ENCODE measurements at places on chromosomes 11 and 22.

DNA sequence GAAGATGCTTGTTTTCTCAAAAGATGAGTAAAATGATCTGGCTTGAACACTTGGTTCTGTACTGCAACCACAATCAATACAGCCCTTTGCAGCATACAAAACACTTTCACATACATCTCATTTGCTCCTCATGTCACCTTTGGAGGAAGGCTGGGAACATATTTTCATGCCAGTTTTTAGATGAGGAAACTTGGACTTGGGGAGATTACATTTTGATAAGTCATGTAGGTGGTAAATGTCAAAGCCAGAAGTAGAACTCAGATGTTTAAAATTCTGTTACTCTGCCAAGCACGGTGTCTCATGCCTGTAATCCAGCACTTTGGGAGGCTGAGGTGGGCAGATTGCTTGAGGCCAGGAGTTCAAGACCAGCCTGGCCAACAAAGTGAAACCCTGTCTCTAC lies 121.8 kb downstream of the MICAL2 start:
- DNase-seq, result no peak
- no peak overlapping the region for H3K27ac ChIP-seq
- no peaks in the 10 kb centered on the region for H3K36me3 ChIP-seq
- no peaks in the 10 kb centered on the region for H3K27me3 ChIP-seq
- H3K4me1 ChIP-seq, result no peaks in the 10 kb centered on the region
- H3K4me3 ChIP-seq, result no peak overlapping the region

DNA sequence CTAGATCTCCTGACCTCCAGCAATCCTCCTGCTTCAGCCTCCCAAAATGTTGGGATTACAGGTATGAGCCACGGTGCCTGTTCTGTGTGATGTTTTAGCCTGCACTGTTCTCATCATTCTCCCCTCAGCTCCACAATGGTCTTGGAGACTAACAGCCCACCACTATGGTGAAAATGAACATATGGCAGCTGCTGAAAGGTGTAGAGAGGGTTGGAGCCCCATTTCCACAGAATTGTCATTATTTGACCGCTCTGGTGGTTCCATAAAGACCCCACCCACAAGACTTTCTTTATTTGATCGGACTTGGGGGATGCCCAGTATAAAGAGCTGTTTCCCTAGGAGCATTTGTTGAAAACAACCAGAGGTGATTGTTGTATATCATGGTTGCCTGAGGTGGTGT lies 67.9 kb upstream of the SEPTIN5 start:
- H3K4me3 ChIP-seq, result no peak overlapping the region
- no peaks in the 10 kb centered on the region for H3K4me1 ChIP-seq
- H3K27me3 ChIP-seq, result peaks cover 2% of the 10 kb centered on the region
- no peak overlapping the region for H3K27ac ChIP-seq

- DNase-seq, result no peak
- H3K36me3 ChIP-seq, result no peaks in the 10 kb centered on the region
- H3K4me1 ChIP-seq, result no peaks in the 10 kb centered on the region
- H3K27me3 ChIP-seq, result no peaks in the 10 kb centered on the region
- H3K27ac ChIP-seq, result no peak overlapping the region
- no peak overlapping the region for H3K4me3 ChIP-seq
Measured at GRCh38 chr11:57155400-57155799, 26.4 kb upstream of the LRRC55 start.

- H3K27me3 ChIP-seq, result no peaks in the 10 kb centered on the region
- H3K36me3 ChIP-seq, result no peaks in the 10 kb centered on the region
- no peak overlapping the region for H3K4me3 ChIP-seq
- peaks cover 2% of the 10 kb centered on the region for H3K4me1 ChIP-seq
Measured at GRCh38 chr11:73420136-73420535, 43.9 kb downstream of the RELT start.

- no peak overlapping the region for H3K4me3 ChIP-seq
- no peaks in the 10 kb centered on the region for H3K36me3 ChIP-seq
- H3K27me3 ChIP-seq, result no peaks in the 10 kb centered on the region
- DNase-seq, result no peak
- H3K4me1 ChIP-seq, result no peaks in the 10 kb centered on the region
- H3K27ac ChIP-seq, result no peak overlapping the region
Measured at GRCh38 chr11:68942751-68943271, 38.0 kb downstream of the MRGPRD start.

DNA sequence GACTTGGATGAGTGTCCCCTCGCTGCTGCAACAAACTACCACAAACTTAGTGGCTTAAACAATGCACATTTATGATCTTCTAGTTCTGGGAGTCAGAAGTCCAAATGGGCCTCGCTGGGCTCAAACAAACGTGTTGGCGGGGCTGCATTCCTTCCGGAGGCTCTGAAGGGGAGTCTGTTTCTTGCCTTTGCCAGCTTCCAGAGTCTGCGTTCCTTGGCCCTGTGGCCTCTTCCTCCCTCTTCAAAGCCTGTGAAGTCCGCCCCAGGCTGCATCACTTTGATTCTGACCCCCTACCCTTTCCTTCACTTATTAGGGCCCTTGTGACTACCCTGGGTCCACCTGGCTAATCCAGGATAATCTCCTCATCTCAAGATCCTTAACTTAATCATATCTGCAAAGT lies 80.3 kb upstream of the NECTIN1 start:
- no peaks in the 10 kb centered on the region for H3K36me3 ChIP-seq
- DNase-seq, result no peak
- H3K27me3 ChIP-seq, result no peaks in the 10 kb centered on the region
- no peak overlapping the region for H3K27ac ChIP-seq
